T-helper 9 cell (primary cell): ENCODE measurements at places on chromosomes 11 and 22.

DNA sequence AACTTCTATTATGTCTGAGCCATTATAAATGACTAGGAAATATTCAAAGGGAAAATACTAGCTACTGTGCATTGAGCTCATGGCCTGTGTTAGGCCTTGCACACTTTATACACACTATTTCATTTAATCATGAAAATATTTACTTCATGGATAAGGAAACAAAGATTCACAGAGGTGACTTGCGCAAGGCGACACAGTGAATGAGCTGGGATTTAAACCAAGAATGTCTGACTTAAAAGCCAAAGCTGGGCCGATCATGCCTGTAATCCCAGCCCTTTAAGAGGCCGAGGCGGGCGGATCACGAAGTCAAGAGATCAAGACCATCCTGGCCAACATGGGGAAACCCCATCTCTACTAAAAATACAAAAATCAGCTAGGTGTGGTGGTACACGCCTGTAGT is 231.5 kb downstream of the MIAT start:
- DNase-seq: no peak

- DNase-seq: no peak
These were observed 32.8 kb downstream of the MS4A2 start for GRCh38 chr11:60121264-60121663.

- no peak for DNase-seq
These were observed 5.0 kb downstream of the PARVB start for GRCh38 chr22:44029069-44029468.

DNA sequence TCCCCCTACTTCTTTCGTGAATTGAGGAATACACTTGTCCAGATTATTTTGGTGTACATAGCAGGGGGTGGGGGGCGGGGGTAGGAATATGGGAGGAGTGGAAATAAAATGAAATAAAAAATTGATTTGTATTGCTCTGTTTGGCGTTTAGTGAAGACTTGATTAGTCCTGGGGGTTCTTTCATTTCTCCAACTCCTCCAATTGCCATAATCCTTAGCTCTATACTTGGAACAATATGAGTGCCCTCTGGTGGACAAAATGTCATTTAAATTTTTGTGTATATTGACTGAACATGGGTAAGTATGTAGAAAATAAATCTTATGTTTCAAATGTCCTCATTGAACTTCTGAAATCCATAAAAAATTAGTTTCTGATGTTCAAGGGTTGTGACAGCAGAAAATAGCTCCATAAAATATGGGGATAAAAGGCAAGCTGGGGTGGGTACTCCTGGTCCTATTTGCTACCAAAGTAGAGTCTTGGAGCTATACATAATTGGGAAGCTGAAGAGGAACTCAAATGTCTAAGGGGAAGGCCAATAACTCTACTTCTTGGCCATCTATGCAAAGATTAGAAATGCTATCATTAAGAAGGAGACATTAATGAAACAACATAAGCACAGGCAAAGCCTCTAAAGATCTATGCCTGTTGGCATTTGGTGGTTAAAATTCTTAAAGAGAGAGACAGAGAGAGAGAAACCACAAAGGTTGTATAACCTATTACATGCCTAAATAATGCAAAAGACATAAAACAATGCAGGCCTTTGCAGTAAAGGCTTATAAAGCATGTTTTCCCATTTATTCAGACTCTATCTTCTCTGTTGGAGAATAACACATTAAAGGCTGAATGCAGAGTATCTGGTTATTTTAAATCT is 421.6 kb downstream of the METTL15 start:
- DNase-seq: no peak

- no peak for DNase-seq
These were observed 10.1 kb downstream of the MYO7A start for GRCh38 chr11:77138106-77138649.

GRCh38 chr22:40030758-40031095 is 36.0 kb downstream of the FAM83F start:
- no peak for DNase-seq

DNA sequence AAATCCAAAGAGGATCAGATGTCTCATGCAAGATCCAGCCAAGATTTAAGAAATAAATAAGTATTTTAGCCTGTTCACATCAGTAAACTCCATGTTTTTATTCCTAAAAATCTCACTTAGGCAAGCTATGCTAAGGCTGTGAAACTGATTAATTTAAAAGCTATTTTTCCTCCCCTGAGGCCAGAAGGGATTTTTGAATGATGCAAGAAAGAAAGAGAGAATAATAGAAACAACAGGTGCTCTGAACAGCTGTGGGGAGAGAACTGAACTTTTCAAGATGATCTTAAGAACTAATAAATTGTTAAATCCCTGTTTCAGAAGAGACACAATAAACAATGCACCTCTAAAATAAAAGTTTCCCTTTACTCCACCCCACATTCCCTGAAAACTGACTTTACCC is 241.6 kb downstream of the DLG2 start:
- no peak for DNase-seq

- DNase-seq: no peak
These were observed 37.2 kb upstream of the LDLRAD3 start for GRCh38 chr11:35906681-35907080.
